NCI-H524 treated with DMSO at 0.1 percent for 48 hours (cell line): ENCODE measurements at places on chromosomes 1 and 21.

DNA sequence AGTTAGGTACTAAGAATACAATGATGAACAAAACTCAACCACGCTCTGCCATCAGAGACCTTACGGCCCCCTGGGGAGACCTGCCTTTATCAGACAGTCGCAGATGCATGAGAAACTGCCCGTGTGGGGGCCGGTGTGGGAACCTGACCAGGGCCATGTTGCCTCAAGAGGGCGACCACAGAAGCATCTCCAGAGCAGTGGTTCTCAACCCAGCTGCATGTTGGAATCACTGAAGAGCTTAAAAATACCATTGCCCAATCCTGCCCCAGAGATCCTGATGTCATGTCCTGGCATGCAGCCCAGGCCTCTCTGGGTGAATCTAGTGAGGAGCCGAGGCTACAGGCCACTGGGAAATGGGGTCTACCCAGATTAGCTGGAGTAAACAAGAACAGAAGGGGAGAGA, 108.7 kb downstream of the PRDM2 start:
- no peak for DNase-seq

DNA sequence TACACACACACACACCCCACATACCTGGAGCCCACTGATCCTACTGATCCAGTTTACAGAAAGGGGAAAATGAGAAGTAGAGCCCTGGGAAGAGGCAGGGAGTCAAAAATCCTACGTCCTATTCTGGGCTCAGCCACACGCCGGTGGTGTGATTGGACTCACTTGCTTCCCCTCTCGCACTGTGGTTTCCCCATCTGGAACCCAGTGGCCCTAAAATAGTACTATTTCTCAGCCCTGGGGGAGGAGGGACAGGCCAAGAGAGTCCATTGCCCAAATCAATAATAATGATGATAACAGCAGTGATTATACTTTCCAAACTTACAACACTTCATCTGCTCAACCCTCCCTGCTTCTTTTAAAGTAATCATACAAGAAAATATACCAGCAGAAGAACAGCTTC, 2.9 kb upstream of the PIGR start:
- no peak for DNase-seq

GRCh38 chr1:156114101-156114918, at the start of gene LMNA:
Gene LMNA (plus strand): TSS chr1:156114711. CDS start chr1:156114919, 208 bp downstream.
- DNase-seq = no peak

- DNase-seq = no peak
These were observed 198.3 kb upstream of the RNPC3 start for GRCh38 chr1:103327054-103327719.
